Osteocyte (in vitro differentiated cells): ENCODE measurements at places on chromosomes 1 and 21. TPM values are rescaled to one million over a fixed set of nuclear protein-coding genes. Genes with fewer than 3 reads are reported as not detected.

The RHBG gene
- not detected in 2 replicates for total RNA-seq

The TFF3 gene
- total RNA-seq = 46.1 and 50.3 TPM in 2 replicates

GRCh38 chr21:39385299-39386145 is 36.6 kb upstream of the HMGN1 start:
- no peak for DNase-seq

The TENT5C gene
- 0.05 and 0.08 TPM in 2 replicates for total RNA-seq

GRCh38 chr21:42734323-42734971 is 81.0 kb downstream of the PDE9A start:
- DNase-seq = no peak

The MEGF6 gene
- 255 and 262 TPM in 2 replicates for total RNA-seq

The BARHL2 gene
- not detected in 2 replicates for total RNA-seq

The CR1 gene
- total RNA-seq = not detected in 2 replicates

GRCh38 chr1:89757532-89757931 is 63.3 kb upstream of the LRRC8D start:
- no peak for DNase-seq
